Stimulated activated CD4-positive, alpha-beta T cell treated with anti-CD3 and anti-CD28 coated beads, Interleukin-15, amount 100 ng/mL, for 1 hour (primary cell): ENCODE measurements at places on chromosomes 13 and 19.

GRCh38 chr13:72820156-72820897 lies 38.4 kb downstream of the PIBF1 start:
- no peak for DNase-seq

DNA sequence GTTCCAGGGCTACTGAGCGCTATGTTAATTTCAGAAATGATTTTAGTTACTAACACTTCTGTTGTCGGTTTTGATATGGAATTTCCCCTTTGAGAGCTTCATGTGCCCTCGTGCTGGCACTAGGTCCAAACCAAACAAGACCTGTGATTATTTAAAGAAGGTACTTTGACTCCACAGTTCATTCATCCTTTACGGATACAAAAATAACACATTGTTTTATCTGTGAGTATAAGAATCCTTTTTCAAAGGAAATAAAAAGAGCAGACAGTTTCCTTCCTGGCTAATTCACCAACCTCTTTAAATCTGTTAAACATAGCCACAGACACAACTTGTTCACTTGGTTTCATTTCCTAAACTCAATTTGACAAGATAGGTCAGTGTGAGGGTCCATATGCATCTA lies 141.2 kb downstream of the FLT1 start:
- no peak for DNase-seq

- DNase-seq, result no peak
Observed at GRCh38 chr19:49727217-49728030, 35.7 kb downstream of the TSKS start.

DNA sequence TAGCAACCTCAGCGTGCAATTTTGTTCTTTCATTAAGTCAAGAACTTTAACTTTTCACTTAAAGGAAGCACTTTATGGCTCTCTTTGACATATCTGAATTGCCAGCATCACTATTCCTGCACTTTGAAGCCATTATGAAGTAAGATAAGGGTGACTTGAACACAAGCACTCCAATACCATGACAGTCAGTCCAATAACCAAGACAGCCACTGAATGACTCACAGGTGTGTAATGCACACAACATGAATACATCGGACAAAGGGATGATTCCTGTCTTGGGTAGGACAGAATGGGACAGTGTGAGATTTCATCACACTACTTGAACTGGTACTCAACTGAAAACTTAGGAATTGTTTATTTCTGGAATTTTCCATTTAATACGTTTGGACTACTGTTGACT lies 233.7 kb upstream of the IPO5 start:
- DNase-seq, result no peak

DNA sequence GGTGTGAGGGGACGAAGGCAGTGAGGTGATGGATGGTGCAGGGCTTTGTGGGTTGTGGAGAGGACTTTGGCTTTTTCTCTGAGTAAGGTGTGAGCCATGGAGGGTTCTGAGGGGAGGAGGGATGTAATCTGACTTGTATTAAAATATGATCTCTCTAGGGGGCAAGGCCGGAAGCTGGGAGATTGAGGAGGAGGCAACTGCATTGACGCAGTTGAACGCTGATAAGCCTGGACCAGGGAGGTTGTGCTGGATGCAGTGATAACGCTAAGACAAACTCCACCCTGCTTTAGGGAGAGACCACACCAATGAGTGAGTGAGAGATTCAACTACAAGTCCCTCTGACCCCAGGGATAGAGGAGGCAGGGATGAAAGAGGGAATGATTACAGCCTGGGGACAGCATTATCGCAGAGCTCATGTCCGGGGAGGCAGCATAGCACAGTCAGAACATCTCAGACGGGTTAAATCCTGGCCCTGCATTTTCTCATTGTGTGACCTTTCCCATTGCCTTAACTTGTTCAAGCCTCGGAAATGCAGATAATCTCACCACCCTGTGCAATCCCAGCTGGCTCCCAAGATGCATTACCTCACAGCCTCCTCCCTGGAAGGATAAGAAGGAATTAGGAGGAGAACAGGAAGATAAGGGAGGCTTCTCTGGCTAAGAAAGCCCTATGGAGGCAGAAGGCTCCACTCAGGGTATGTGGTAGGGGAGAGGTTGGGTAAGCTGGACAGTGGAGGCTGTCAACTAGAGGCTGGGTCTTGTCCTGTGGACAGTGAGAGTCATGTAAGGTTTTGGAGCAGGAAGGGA lies 124.2 kb downstream of the CACNA1A start:
- no peak for DNase-seq

GRCh38 chr13:29977476-29978120 lies 127.2 kb upstream of the UBL3 start:
- DNase-seq, result no peak

DNA sequence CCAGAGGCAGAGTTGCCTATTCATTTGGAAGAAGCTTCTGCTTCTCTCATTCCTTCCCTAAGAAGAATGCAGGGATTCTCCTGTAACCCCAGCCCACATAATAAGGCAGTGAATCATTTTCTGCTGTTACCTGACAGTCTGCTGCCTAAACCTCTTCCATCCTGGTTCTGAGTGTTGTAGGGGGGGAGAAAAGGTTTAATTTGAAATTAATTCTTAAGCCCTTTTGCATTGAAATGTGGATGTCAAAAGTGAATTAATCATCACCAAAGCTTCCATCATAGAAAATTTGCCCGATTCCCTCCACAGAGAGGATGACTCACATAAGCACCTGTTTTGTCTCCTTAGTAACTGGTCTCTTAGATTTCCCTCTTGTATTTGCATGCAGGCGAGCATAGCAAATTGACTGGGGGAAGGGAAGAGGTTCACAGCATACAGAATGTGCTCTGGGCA lies 146.7 kb upstream of the FNDC3A start:
- no peak for DNase-seq
